ENCODE measurements at places on chromosomes 3 and 15.

DNA sequence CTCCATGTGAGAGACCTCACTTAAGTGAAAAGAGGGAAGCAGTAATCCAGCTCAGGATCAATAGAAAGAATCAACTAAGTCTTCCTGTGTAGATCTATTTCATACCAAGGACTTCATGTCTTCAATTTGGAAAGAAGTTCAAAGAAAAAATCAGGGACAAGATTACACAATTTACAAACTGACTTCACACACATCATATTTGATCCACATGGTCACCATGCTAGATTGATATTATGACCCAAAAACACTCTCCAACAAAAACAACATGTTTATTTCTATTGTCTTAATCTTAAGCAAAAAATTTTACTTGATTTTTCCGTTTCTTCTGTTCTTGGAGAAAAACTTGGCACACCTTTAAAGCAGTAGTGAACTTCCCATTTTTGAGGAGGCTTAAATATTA is 76.3 kb downstream of the THBS1 start:
- DNase-seq: no peak

- no peak for DNase-seq
These were observed 58.4 kb downstream of the RBMS3 start for GRCh38 chr3:29339016-29339833.

GRCh38 chr3:158775426-158776410 is 26.1 kb upstream of the MFSD1 start:
- no peak for DNase-seq

GRCh38 chr3:14426305-14426620 is 23.9 kb downstream of the SLC6A6 start:
- no peak for DNase-seq

DNA sequence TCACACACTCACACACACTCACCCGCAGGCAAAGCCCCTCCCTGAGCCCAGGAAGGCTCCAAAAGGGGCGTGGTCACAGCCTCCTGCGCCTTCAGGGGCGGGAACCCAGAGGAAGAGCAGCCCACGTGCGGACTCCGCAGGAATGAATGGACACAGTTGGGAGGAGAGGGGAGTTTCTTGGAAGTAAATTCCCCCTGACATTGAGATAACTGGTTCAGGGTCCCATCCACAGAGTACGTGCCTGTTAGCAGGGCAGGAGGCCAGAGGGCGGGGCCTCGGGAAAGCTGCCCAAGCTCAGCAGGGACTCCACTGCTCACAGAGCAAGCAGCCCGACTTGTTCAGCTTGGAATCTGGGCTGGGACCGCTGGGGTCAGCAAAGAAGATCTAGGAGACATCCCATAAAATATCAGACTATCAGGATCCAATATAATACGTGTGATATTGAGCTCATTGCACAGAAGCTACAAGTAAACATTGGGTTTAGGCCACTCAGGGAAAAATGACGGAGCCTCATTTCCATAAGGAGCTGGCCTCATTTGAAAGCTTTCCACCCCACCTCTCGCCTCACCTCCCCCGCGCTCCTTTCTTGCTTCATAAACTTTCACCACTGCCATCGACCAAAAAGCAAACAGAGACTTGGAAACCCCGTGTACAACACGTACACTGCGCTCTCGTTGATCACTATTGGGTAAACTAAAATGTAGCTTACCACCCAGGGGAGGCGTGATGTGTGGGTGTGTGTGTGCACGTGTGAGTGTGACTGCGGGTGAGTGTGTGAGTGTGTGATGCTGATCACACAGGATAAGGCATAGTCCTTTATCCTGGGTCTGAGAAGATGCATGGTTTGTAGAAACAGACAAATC is 36.0 kb downstream of the TM2D3 start:
- DNase-seq: no peak

DNA sequence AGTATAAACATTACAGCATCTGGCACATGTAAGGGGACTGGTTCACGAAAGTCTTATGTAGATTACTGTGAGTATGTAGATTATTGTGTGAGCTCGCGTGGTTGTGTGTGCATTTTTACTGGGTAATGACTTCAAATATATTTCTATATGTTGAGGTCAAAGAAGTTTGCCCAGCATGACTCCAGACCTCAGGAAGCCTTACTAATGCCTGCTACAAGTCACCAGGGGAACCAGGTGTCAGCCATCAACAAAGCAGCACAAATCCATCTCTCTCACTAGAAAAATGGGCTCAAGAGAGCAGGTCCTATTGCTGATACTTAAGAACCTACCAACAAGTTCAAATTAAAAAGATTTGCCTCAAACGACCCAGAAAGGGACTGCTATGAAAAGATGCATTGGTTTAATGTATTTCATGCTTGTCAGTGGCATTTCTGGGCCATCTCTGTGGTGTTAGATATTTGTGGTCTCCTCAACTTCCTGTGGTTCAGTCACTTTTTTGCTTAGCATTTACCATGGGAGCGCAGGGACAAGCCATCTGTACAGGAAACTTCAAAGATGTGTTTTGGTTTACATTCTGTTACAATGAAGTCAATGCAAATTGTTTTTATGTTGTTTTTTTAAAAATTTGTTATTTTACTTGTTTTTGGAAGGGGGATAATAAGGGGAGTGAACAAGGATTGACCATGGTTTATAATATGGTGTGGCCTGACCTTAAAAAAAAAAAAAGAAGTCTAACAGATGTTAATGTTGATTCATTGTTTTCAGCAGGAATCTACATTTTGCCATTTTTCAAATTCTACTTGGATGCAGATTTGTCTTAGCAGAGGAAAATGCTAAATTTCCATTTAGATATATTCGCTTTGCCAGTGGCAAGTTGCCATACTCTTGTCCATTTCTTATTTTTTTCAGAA is 172.1 kb upstream of the ADAMTS9 start:
- DNase-seq: no peak

- DNase-seq: no peak
These were observed 22.7 kb downstream of the MGLL start for GRCh38 chr3:127799476-127800222.

DNA sequence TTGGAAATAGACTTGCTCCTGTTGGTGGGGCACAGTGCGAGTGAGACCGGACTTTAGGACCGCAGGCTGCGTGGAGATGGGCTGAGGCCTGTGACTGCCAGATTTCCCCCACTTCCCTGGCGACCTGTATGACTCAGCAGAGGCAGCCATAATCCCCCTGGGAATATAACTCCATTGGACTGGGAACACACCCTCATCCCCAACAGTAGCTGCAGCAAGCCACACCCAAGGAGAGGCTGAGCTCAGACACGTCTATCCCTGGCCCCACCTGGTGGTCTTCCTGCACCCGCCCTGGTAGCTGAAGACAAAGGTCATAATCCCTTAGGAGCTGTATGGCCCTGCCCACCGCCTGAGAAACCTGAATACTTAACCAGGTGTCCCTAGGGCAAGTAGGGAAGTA is 42.6 kb downstream of the DZIP1L start:
- DNase-seq: no peak

DNA sequence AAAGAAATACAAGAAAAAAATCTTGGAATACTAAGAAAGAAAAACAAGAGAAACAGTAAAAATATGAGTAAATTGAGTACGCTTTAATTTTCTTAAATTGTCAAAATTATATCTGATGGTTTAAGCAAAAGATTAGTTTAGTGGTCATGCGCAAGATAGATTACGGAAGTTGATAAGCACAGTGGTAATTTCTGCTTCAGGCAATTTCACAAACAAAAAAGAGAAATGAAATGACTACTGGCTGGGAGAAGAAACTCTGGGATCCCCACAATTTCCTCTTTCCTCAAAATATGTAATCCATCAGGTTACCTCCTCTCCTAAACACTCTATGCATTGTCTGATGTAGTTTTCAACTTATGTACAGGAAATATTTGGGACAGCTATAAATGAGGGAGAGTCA is 9.0 kb downstream of the MYD88 start:
- DNase-seq: no peak

DNA sequence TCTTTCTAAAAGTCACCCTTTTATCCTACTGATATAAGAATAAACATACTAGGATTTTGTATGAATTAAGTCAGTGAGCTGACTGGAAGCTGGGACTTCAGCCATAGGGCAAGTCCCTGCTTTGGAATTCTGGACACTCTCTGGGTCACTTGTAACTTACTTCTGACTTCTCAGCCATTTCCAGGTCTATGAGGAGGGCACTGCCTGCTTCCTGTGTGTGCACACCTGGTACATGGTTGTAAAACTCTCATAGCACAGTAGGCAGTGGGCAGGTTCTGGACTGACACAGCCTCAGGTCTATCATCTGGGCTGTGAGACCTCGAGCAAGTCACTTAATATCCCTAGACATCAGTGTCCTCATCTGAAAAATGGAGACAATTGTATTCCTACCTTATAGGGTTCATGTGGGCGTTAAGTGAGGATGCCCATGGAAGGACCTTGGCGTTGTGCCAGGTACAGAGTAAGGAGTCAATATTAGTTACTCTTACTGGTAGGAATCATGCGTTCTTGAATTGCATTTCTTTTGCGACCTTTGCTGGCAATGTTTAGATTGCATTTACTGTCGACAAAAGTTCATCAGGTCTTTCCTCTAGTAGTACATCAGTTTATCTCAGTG is 27.5 kb upstream of the TGM5 start:
- DNase-seq: no peak

- DNase-seq: no peak
These were observed 1.7 kb downstream of the ZMAT3 start for GRCh38 chr3:179069762-179070390.

DNA sequence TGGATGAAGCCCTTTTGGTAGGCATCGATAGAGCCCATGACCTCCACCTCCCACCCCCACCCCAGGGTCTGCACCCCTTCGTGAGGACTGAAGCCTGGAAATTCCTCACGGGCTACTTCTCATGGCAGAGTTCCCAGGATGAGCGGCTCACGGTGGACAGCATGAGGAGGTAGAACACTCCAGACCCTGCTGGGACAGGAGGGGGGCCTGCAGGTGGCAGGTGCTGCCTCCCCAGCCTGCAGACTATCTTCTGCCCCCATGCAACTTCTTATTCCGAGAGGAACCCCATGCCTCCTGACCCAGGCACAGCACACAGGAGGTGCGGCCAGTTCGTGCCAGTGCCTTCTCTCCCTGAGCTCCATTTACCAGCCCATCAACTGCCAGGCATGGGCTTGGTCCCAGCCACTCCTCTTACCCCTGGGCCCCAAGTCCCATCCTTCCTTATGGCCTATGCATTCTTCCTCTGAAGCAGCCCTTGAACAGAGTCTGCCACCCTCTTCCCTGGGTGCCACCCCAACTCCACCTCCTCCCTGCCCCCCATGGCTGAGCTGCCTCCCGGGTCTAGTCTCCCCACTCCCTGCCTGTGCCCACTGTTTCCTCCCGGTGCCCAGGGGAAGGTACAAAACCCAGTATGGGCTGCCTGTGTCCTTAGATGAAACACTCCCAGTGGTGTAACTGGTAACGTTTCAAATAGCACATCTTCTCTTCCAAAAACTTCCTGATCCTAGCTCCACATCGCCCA is 8.4 kb downstream of the TBC1D21 start:
- DNase-seq: no peak

DNA sequence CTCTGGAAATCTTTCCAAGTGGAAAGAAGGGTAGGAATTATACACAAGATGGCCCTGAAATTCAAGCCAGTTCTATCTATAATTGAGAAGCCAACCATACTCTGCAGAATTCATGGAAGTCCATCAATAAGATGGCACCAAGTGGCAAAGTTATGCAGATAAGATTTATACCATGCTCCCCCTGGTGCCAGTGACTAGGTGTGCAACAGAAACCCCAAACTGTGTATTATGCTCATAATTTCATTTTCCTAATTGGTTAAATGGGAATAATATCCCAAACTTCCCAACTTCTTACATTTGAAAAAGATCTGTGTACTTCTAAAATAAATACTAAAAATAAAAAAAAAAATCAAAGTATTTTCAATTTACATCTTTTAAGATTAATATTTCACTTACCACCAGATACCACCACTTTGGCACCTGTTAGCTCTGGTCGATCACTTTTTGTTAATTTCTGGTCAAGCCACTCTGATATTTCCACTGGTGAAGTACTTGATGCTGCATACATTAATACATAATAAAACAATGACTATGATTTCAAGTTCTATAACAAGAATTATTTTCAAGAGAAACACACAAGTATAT is 25.9 kb downstream of the ETFA start:
- DNase-seq: no peak
